Ovary (tissue), 10 donors: ENCODE measurements at places on chromosomes 7 and 10. TPM values are rescaled to one million over a fixed set of nuclear protein-coding genes. Genes with fewer than 3 reads are reported as not detected.

ST8SIA6 gene
- total RNA-seq, result 0.24 TPM

LHFPL3 gene
- not detected for total RNA-seq

POR gene
- total RNA-seq, result 139 TPM

SPDYE5 gene
- total RNA-seq, result 0.10 TPM
